Brain (organoid and tissue), 16 donors: ENCODE measurements at places on chromosomes 3 and 15.

- no peak for DNase-seq
Observed at GRCh38 chr3:72372161-72372560, 476.1 kb downstream of the SHQ1 start.

GRCh38 chr3:158221426-158221825 is 111.5 kb downstream of the RSRC1 start:
- no peak for DNase-seq

DNA sequence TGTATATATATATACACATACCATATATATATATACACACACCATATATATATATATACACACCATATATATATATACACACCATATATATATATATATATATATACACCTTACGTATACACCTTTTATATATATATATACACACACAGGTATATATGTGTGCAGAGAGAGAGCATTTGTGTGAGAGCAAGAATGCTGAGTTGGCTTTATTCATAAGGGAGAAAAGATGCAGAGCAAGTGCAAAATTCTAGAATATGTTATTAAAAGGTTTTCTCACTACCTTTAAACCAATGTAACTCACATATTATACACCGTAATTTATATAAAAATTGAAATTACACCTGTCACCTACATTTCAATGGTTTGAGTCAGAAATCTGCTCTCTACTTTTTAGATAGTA is 107.2 kb upstream of the ALCAM start:
- no peak for DNase-seq

- DNase-seq, result peak; percentile 97
Observed at GRCh38 chr15:79370716-79371115, 59.8 kb downstream of the TMED3 start.

GRCh38 chr15:61195116-61196002 is 33.7 kb downstream of the RORA start:
- DNase-seq, result peak; percentile 31

DNA sequence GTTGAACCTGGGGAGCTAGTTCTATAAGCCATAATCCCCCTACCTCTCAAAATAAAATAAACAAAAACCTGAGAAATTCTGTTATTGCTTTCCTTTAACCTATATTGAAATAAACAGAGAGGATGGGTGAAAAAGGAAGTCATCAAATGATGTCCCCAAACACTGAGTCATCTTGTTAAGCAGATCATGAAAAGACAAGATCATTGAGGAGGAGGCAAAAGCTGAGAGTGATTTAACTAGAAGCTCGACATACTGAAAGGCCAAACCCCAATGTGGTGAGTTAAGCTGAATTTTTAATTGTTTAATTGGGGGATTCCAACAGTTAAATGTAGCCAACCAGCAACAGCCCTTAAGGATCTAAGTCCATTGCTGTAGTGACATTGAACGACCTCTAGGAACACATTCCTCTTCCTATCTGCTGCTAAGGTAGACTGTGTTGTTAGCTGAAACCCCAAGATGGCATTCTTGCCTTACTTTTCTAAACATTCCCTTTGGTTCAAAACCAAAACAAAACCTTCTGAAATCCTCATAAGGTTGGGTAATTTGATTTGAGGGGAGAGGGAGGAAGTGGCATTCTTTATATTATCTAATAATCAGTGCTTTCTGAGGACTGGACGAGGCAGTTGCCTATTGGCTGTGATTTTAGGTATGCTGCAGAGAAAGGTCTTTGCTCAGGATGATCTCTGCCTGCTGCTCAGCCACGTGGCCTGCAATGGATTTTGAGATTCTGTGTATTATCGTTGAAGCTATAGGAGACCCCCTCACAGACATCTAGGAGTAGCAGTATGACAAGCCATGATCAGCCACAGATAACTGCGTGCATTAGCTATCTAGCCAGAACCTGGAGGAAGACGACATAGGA is 62.7 kb upstream of the BNIP2 start:
- DNase-seq, result peak; percentile 62

- peak; percentile 67 for DNase-seq
Observed at GRCh38 chr15:73922186-73923151, 3.8 kb upstream of the LOXL1 start.

GRCh38 chr3:134459562-134459961 is 26.2 kb downstream of the ANAPC13 start:
- no peak for DNase-seq

DNA sequence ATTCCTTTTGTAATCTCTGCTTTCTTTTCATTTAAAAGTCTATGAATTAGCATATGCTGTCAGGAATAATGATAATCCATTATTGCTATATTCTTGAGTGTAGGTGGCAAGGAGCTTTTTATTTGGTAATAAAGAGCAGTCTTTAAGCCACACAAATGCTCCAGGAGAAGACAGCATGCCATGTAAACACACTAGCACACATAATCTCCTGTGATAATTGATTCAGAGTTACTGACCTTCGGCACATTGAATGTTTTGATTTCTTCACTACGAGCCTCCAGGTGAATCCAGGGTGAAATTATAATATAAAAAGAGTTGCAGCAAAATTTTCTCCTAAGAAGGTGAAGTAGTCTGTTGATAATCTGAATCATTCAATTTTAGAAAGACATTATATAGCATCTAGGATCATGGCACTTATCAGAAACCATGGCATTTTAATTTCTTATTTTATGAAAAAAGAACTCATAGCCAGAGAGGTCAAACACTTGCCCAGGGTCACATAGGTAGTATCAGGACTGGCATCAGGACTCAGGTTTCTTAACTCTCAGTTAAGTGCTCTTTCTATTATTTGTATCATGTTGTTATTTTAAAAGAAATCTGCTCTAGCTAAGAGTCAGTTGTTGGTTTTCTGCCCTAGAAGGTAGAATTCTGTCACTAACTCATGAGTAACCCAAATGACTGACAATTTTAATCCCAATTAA is 21.3 kb upstream of the DHX36 start:
- no peak for DNase-seq

GRCh38 chr15:101447561-101448071 is 41.9 kb downstream of the PCSK6 start:
- no peak for DNase-seq

GRCh38 chr3:32493437-32494414 is 8.9 kb downstream of the CMTM6 start:
- DNase-seq, result no peak

DNA sequence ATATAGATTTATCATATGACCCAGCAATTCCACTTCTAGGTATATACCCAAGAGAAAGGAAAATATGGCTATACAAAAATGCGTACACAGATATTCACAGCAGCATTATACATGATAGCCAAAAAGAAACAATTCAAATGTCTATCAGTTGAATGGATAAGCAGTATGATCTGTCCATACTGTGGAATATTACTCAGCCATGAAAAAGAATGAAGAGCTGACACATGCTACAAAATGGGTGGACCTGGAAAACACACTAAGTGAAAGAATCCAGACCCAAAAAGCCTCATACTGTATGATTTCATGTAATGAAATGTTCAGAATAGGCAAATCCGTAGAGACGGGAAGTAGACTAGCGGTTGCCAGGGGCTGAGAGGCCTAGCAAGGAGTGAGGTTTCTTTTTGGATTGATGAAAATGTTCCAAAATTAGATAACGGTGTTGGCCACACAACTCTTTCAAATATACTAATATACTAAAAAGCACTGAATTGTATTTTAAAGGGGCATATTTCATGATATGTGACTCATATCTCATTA is 33.4 kb downstream of the FGD5 start:
- DNase-seq, result no peak

- no peak for DNase-seq
Observed at GRCh38 chr15:29516929-29517328, 247.3 kb upstream of the NSMCE3 start.

DNA sequence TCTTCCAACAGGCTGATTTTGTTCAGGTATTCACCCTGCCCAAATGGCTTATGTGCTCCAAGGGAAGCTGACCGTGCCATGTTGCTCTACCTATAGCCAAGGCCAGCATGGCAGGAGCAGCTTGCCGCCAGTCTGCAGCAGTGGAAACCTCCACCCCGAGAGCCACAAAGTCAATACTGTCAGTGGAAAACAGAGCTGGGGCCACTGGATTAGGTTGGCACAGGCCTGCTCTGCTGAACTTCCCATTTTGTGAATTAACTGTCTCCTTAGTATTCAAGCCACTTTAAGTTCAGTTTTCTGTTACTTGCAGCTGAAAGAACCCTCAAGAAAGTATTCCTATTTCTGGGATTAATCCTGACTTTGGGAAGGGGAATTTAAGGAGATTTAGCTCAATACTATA is 63.8 kb upstream of the XCR1 start:
- no peak for DNase-seq

- DNase-seq, result no peak
Observed at GRCh38 chr15:92112180-92112579, 258.7 kb downstream of the SLCO3A1 start.

- peak; percentile 53 for DNase-seq
Observed at GRCh38 chr15:93347986-93348385, 259.0 kb upstream of the RGMA start.

DNA sequence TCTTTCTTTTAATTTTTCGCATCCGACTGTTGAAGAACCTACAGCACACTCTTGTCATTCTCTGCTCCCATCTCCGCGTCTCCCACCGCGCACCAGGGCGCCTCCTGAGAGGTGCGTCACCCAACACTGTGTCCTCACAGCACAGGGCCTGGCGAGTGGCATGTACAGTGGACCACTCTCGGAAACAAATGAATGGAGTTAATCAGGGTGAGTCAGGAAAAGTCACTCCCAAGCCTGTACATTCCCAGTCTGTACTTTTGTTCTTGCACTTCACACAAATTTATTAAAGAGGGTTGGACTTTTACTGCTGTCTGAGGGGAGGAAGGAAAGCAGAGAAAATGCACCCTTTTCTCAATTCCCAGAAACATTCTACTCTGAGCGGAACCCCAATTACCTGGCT is 625 bp downstream of the COL6A6 start:
- DNase-seq, result no peak

- no peak for DNase-seq
Observed at GRCh38 chr3:10944866-10945265, 47.7 kb upstream of the SLC6A1 start.

DNA sequence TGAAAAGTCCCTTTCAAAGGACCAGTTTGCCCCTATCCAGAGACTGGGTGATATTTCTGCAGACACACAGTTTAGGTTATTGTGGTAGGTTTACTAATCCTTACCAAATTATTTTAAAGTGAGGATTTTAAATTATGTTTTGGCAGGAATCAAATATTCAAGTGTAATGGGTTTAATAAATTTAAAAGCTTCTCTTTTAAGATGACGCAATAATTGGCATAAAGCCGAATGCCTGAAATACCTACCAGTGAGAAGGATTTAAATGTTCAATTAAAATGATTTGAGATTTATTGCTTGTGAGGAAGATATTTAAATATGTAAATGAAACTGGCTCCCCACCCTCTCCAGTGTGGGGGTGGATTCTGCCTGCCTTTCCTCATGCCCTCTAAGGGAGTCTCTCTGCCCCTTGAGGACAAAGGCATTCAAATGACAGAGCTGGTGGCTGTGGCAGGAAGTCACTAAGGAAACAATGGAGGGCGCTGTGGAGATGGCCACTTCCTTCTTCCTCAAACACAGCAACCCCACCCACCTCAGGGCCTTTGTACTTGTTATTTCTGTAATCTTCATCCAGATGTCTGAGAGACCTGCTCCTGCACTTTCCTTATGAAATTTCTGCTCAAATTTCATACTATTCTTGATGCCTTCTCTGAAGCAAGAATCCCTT is 131.7 kb downstream of the TNIK start:
- DNase-seq, result no peak

GRCh38 chr3:172270557-172271166 is 177.6 kb downstream of the GHSR start:
- DNase-seq, result no peak

GRCh38 chr3:122111974-122112373 is 56.8 kb downstream of the CD86 start:
- DNase-seq, result no peak

DNA sequence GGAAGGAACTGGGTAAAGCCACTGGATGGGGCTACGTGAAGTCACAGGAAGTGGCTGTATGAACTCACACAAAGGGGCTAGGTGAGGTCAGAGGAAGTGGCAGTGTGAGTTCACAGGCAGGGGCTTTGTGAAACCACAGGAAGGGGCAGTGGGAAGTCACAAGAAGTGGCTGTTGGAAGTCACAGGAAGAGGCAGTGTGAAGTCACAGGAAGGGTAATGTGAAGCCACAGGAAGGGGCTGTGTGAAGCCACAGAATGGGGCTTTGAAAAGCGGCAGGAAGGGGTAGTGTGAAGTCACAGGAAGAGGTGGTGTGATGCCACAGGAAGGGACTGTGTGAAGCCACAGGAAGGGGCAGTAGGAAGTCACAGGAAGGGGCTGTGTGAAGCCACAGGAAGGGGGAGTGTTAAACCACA is 34.6 kb downstream of the GASK1A start:
- DNase-seq, result no peak

DNA sequence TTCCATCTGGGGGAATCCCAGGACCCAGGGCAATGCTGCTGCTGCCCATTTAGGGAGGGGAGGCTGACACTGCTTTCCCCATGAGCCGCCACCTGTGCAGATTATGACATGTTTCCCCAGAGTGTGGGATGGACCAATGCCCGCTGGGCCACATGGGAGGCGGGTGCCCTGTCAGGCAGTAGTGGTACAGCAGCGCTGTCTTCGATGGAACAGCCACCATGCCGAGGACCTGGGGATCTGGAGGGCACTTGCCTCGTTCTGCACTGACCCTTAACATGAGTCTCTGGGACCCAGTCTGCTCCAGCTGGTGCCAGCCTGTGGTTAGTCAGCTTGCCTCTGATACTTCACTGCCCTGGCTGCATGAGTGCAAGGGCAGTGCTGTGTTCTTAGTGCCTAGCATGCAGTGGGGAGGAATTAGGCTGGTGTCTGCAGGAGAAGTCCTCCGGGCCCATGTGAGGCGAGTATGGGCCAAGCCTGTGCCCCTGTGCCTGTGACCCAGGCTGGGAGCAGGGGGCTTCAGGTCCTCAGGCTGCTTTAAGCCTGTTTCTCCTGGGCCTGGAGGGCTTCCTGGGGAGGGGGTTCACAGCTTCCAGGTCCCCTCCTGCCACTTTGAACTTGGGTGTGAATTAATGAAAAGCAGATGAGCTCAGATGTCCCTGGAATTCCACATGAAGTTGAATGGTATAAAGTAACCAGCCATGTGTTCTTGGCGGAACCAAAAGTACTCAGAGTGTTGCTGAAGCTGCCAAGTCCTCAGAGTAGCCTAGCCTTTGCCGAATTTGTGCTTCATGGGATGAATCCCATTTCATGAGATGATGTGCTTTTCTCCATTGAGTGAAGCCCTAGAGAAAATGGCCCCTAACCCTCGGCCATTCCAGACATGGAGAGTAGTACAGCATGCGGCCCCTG is 22.9 kb downstream of the KLF13 start:
- DNase-seq, result no peak
